ENCODE measurements at places on chromosomes 2 and 18. TPM values are rescaled to one million over a fixed set of nuclear protein-coding genes. Genes with fewer than 3 reads are reported as not detected.
A peak's percentile ranks its signal among the peaks of the same experiment; 100 is the strongest.

GRCh38 chr2:106165561-106165960, 28.5 kb downstream of the UXS1 start:
- peaks cover 97% of the 10 kb centered on the region for H3K4me1 ChIP-seq
- H3K36me3 ChIP-seq: no peaks in the 10 kb centered on the region
- peak overlapping the region; percentile 72 for H3K4me3 ChIP-seq
- H3K27me3 ChIP-seq: no peaks in the 10 kb centered on the region

GRCh38 chr18:73973972-73974371, 173.7 kb downstream of the FBXO15 start:
- peaks cover 28% of the 10 kb centered on the region for H3K27me3 ChIP-seq
- no peak overlapping the region for H3K4me3 ChIP-seq
- peaks cover 7% of the 10 kb centered on the region for H3K4me1 ChIP-seq
- DNase-seq: no peak

DNA sequence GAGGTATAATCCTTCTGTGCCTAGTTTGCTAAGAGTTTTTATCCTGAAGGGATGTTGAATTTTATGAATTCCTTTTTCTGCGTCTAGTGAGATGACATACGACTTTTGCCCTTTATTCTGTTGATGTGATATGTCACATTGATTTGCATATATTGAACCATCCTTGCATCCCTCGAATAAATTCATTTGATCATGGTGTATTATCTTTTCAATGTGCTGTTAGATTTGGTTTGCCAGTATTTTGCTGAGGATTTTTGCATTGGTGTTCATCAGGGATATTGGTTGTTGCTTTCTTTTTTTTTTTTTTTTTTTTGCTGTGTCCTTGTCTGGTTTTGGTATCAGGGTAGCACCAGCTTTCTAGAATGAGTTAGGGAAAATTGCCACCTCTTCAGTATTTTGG, 9.1 kb downstream of the GCC2 start:
- peaks cover 66% of the 10 kb centered on the region for H3K4me1 ChIP-seq
- H3K36me3 ChIP-seq: peaks cover 94% of the 10 kb centered on the region
- DNase-seq: no peak
- H3K4me3 ChIP-seq: peak overlapping the region; percentile 73

GRCh38 chr2:140128909-140129308, 1348.7 kb upstream of the NXPH2 start:
- H3K4me1 ChIP-seq: no peaks in the 10 kb centered on the region
- H3K27ac ChIP-seq: no peak overlapping the region
- no peak for DNase-seq
- H3K36me3 ChIP-seq: no peaks in the 10 kb centered on the region
- H3K27me3 ChIP-seq: no peaks in the 10 kb centered on the region

PLGLB1 gene
- total RNA-seq: 23.6 TPM

SPP2 gene
- total RNA-seq: not detected

FTCDNL1 gene
- 2.3 TPM for total RNA-seq

PDE11A gene
- total RNA-seq: not detected

DNA sequence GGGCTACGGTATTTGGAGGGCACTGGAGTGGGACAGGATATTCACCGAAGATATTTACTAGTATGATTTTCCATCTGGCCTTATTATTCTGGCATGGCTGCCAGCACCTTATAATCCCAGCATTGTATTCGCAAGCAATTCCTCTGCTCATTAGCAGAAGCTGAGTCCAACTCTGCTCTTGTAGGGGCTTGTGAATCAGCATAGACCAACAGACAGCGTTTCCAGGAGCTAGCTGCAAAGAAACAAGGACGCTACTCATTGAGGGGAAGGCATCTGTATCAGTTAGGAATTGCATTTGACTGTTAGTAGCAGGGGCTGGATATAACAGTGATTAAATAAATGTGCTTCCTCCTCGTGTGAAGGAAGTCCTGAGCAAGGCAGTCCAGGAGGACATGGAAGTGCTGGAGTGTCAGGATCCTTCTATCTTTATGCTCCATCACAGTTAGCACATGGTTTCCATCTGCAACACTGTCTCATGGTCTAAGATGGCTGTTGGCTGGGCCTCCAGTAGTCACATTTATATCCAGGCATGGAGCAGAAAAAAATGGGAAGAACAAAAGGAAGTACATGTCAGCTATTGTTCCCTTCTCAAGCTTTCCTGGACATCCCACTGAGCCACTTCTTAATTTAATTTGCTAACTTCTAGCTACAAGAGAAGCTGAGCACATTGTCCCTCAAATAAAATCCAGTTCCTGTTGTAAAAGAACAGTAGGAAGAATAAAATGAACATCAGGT, 214.1 kb downstream of the C1D start:
- DNase-seq: no peak
- no peaks in the 10 kb centered on the region for H3K36me3 ChIP-seq
- no peak overlapping the region for H3K4me3 ChIP-seq
- H3K27me3 ChIP-seq: peaks cover 5% of the 10 kb centered on the region

- H3K4me1 ChIP-seq: peaks cover 2% of the 10 kb centered on the region
- no peak for DNase-seq
- H3K27me3 ChIP-seq: no peaks in the 10 kb centered on the region
Observed at GRCh38 chr2:68693951-68694350, 40.7 kb upstream of the ARHGAP25 start.

DNA sequence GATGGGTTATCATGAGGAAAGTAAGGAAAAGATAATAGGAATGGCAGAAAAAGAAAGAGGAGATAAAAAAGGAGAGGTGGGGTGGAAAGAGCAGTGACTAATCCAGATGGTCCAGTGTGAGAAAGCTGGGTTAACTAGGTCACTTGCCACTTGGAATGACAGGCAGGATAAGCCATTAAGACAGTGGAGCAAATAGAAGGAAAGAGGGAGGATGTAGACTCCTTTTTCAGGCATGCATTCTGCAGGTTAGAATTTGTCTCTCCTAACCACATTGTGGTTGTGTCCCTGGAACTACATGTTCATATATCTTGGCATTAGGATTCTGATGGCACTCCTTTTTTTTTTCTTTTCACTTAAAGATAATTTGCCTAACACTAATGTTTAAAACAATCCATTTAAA, 13.4 kb upstream of the NEMP2 start:
- H3K27me3 ChIP-seq: no peaks in the 10 kb centered on the region
- no peaks in the 10 kb centered on the region for H3K36me3 ChIP-seq
- no peak overlapping the region for H3K4me3 ChIP-seq
- DNase-seq: no peak
- H3K4me1 ChIP-seq: peaks cover 11% of the 10 kb centered on the region
- no peak overlapping the region for H3K27ac ChIP-seq

DNA sequence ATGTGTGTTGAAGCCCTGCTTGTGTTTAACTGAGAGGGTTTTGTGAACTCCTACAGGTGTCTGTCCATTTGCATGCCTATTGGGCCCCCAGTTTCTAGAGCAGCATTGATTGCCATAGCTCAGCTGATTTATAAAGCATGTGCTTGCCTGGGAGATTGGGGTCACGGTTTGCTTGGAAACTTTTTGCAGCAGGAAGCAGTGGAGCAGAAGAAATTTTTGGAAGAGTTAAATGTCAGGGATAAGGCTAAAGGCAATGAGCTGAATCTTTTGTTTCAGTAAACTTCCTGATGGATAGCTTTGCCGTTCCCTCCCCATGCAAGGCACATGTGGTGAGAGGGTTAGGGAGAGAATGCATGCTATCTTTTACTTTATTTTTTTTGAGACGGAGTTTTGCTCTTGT, 102.2 kb downstream of the PTPRM start:
- H3K4me3 ChIP-seq: no peak overlapping the region
- H3K27me3 ChIP-seq: no peaks in the 10 kb centered on the region
- H3K27ac ChIP-seq: no peak overlapping the region
- no peak for DNase-seq

DNA sequence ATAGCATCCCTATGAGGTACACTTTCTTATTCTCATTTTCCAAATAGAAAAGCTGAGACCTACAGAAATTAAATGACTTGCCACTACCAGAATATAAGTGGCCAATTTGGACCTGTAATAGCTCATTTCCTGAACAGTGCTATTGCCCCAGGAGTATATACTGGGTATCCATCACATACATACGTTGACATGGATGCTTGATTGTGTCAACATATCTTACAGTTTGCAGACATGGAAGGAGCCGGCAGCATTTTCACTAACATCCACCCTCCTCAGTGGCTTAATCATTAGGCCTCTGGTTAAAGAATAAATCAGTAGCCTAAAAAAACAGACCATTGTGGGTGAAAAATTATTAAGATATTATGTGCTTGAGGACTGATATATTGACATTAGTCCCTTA, 829.3 kb downstream of the LRP1B start:
- DNase-seq: no peak
- H3K4me1 ChIP-seq: no peaks in the 10 kb centered on the region
- H3K4me3 ChIP-seq: no peak overlapping the region
- H3K36me3 ChIP-seq: no peaks in the 10 kb centered on the region
- H3K27me3 ChIP-seq: no peaks in the 10 kb centered on the region

DNA sequence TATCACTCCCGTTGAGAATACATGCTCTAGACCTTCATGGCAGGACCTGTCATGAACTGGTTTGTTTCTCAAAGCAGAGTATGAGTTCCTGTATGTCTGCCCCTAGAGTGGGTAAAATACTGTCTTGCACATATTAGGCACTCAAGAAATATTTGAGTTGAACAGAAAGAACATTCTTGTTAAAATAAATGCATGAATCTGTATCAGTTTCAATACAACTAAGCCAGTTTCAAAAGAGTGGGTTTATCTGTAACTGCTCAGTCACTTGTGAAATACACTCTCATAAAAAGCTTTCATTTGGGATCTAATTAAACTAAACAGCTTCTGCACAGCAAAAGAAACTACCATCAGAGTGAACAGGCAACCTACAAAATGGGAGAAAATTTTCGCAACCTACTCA, 69.2 kb downstream of the RFTN2 start:
- DNase-seq: no peak
- peaks cover 8% of the 10 kb centered on the region for H3K27me3 ChIP-seq
- H3K27ac ChIP-seq: no peak overlapping the region
- no peaks in the 10 kb centered on the region for H3K4me1 ChIP-seq
- H3K36me3 ChIP-seq: no peaks in the 10 kb centered on the region
- H3K4me3 ChIP-seq: no peak overlapping the region

ZNF521 gene
- total RNA-seq: 0.62 TPM

DNA sequence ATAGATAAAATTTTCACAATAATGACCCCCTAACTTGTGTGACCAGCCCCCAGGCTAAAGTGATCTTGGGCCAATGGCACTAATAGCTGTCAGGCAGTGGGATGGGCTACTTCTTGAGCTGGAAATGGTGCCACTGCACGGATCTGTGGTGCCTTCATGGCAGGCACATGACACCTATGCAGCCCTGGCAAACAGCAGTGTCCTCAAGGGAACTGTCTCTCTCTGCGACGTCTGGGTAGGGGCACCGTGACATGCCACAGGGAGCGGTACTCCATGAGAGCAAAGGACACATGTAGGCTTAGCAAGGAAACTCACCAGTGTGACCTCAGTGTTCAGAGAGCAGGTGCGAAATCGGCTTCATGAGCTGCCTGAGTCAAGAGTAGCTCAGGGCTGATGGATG, 161.7 kb upstream of the TWIST2 start:
- no peak overlapping the region for H3K27ac ChIP-seq
- peaks cover 17% of the 10 kb centered on the region for H3K27me3 ChIP-seq
- no peak for DNase-seq
- peaks cover 2% of the 10 kb centered on the region for H3K36me3 ChIP-seq

GRCh38 chr2:200689115-200689514, 103.3 kb downstream of the AOX1 start:
- no peaks in the 10 kb centered on the region for H3K36me3 ChIP-seq
- H3K27me3 ChIP-seq: no peaks in the 10 kb centered on the region
- no peak overlapping the region for H3K27ac ChIP-seq
- no peak overlapping the region for H3K4me3 ChIP-seq
- H3K4me1 ChIP-seq: peaks cover 3% of the 10 kb centered on the region

DNA sequence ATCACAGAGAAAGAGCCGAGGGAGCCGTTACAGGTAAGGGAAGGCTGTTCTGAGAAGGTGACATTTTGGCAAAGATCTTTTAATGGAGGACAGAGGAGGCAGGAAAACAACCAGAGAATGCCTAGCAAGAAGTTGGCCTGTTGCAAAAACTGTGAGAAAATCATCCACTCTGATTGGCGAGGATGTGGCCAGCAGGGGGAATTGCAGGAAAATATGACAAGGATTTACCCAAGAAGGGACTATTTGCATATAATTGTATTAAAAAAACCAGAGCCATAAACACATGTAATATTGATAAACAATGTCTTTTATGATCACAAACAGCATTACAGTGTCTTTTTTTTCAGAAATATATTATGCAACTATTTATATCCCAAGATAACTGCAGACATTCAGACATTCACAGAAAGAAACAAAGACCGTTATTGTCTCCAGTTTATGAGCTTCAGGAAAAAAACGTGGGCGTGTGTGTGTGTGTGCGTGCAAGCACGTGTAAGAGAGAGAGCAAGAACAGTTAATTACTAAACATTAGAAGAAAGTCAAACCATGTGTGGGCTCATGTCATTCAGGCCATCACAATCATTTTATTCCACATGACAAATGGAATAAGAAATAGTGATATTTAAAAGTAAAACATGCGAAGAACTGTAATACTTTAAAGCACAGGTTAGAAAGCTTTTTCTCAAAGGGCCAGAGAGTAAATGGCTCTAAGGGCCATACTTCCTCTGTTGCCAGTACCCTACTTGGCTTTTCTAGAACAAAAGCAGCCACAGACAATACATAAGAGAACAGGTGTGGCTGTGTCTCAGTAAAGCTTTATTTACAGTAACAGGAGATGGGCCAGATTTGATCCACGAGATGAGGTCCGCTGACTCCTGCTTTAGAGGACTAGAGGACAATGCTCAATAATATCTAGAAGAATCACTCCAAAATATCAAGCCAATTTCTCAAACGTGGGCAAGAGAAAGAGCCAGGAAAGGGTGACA, 324.1 kb downstream of the DLGAP1 start:
- H3K27ac ChIP-seq: no peak overlapping the region
- no peaks in the 10 kb centered on the region for H3K4me1 ChIP-seq
- peaks cover 2% of the 10 kb centered on the region for H3K27me3 ChIP-seq
- H3K4me3 ChIP-seq: no peak overlapping the region
- no peaks in the 10 kb centered on the region for H3K36me3 ChIP-seq

DNA sequence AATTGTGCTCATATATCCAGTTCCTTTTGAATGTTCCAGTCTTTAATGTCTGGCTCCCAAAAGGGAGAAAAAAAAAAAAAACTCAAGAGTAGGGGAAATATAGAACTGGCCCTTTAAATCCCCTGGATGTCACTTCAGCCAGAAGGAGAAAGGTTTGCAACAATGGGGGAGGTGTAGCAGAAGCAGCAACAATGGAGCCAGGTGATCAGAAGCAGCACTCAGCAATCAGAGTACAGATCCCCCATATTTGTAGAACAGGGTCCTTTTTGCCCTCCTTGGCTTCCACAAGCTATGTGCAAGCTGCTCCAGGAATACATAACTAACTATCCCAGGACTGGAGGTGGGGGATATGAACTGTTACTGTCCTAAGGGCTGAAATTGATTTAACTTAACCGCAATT, 25.8 kb upstream of the ZNF397 start:
- no peak overlapping the region for H3K27ac ChIP-seq
- H3K36me3 ChIP-seq: no peaks in the 10 kb centered on the region
- no peak for DNase-seq
- H3K4me3 ChIP-seq: no peak overlapping the region
- no peaks in the 10 kb centered on the region for H3K4me1 ChIP-seq

RAB27B gene
- 0.05 TPM for total RNA-seq
